Stimulated activated CD4-positive, alpha-beta T cell treated with anti-CD3 and anti-CD28 coated beads, Interleukin-15, amount 100 ng/mL, for 1 hour (primary cell): ENCODE measurements at places on chromosomes 6 and 20.

DNA sequence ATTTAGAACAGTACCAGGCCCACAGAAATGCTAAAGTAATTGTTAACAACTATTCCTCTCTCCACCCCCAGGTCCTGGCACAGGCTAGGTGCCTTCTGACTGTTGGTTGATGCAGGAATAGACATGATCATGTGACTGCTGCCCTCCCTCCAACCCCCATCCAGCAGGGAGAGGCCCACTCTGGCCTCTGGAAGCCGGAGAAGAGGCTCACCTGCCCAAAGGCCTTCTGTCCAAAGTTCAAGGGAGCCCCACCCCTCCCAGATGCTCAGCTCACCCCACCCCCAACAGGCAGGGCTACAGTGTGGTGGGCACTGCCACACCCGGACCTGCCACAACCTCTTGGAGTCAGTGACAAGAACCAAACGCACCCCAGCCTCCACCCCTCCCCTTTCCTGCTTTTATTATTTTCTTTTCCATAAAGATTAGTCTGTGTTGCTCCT, 26.9 kb upstream of the FOXP4 start:
- no peak for DNase-seq

GRCh38 chr6:34027445-34027936, 118.4 kb downstream of the GRM4 start:
- peak; percentile 57 for DNase-seq

DNA sequence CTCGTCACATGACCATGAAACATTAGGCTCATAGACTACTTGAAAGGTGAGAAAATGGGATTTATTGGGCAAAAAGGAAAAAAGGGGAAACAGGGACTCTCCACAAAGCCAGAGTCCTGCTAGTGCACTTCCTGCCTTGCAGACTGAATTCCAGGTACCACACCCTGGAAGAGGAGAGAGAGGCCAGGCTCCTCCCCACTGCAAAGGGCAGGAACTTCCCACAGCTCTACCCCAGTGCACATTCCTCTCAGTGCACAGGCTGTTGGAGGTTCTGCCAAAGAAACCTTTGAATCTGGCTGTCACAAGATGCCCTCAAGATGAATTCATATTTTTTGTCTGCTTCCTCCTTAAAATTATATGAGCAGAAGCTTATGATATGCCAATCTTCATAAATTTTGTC, 920.4 kb upstream of the GJE1 start:
- no peak for DNase-seq

GRCh38 chr20:50436052-50436656, 74.0 kb upstream of the PTPN1 start:
- DNase-seq = no peak

DNA sequence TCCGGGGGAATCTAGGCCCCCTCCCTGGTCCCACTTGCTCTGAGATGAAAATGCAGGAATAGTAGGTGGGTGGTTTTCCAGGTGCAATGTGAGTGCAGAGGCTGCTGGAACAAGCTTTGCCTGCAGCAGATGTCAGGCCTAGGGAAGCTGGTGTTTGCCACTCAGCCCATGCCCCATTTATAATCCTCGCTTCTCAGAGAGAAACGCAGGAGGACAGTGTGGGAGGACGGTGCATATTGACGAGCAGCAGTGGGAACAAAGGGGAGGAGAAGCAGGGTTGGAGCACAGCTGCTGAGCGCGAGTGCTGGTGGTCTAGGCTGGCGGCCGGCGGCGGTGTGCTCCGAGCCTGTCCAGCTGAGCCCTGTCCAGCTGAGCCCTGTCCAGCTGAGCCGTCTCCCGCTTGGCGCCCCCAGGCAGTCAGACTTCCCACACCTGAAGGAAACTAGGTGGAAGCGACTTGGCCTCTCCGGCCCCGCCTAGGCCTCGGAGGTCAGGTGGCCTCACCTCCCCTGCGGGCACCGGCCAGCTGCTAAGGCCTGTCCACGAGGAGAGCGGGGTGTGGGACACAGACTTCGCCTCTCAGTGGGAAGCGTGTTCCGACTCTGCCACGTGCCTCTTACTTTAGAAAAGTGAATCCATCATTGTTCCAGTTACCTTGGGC, 49.7 kb upstream of the FRMD1 start:
- DNase-seq = no peak

- DNase-seq = no peak
Measured at GRCh38 chr6:41488433-41489119, 57.6 kb upstream of the FOXP4 start.

- DNase-seq = no peak
Measured at GRCh38 chr6:104017410-104018381, 842.0 kb downstream of the HACE1 start.

DNA sequence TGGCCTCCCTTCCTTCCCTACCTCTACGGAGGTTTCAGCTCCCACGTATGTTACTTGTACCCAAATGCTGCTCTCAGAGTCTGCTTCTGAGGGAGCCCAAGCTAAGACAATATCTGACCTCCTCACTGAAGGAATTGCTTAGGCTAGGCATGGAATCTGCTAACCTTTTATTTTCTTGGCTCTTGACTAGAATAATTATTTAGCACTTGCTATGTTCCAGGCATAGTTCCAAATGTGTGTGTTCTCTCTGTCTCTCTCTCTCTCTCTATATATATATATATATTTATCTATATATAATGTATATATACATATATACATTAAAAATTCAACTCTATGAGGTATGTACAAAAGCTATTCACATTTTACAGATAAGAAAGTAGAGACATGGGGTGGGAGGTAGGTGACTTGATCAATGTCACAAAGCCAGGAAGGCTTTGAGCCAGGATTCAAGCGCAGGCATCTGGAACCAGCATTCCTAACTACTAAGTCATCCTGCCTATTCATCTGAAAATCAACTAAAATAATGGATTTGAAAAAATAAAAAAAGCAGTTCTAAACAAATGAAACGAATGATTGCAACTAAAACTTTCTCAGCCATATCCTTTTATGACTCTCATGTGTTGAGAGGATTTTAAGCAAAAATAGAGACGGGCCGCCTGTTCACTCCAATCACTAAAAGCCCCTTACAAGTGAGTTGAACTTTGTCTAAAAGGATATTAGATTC, 189.7 kb upstream of the JAG1 start:
- DNase-seq = no peak

- DNase-seq = no peak
Measured at GRCh38 chr6:163449076-163449475, 34.6 kb downstream of the QKI start.

- no peak for DNase-seq
Measured at GRCh38 chr6:136780972-136781371, 11.3 kb downstream of the MAP3K5 start.
